ENCODE measurements at places on chromosomes 6 and 20.
A peak's percentile ranks its signal among the peaks of the same experiment; 100 is the strongest.

- DNase-seq = no peak
These were observed 52.6 kb upstream of the NAA20 start for GRCh38 chr20:19964289-19965265.

- DNase-seq = no peak
These were observed 196.3 kb downstream of the EPM2A start for GRCh38 chr6:145538989-145539388.

- peak; percentile 54 for DNase-seq
These were observed 17.6 kb upstream of the TM9SF4 start for GRCh38 chr20:32091888-32092346.

GRCh38 chr6:144730088-144730645 lies 445.0 kb downstream of the UTRN start:
- DNase-seq = no peak

- DNase-seq = no peak
These were observed 523 bp downstream of the CPXM1 start for GRCh38 chr20:2799688-2800520.

- DNase-seq = no peak
These were observed 76.2 kb upstream of the RPS6KA2 start for GRCh38 chr6:166703149-166703710.

GRCh38 chr6:15960740-15961634 lies 167.9 kb upstream of the MYLIP start:
- no peak for DNase-seq

DNA sequence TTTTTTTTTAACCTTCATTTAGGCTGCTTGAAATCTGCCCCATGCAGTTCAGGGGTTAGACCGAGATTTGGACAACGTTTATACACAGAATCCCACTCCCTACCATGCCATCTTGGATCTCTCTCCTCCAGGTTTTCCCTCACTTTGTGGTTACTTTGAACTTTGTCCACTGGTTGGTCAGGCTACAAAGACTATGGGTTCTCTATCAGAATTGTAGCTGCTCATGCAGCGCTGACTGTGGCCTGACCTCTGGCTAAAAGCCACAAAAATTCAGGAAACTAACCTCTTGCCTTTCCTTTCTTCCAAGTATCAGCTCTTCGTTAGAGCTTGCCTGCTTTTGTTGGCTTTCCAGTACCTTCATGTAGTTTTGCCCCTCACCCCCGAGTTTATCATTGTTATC lies 44.9 kb upstream of the KCNG1 start:
- no peak for DNase-seq

- no peak for DNase-seq
These were observed 431.5 kb downstream of the HACE1 start for GRCh38 chr6:104428184-104428583.

- no peak for DNase-seq
These were observed 41.8 kb downstream of the RBM38 start for GRCh38 chr20:57432862-57433491.

DNA sequence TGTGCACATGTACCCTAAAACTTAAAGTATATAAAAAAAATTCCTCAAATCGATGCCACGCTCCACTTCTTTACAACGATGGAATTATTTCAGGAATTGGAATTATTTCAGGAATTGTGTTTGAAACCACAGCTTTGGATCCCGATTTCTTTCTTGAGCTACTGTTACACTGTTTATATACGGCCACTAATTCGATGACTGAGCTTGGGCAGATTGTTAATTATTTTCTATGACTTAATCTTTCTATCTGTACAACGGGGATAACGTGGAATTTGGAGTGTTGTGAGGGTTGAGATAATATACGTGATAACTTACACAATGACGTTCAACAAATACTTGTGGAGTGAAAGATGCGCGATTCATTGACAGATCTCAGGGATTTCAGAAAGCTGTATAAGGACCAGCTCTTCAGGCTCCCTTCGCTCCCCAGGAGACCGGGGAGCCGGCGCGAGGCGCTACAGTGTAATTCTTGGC lies 171.3 kb downstream of the SLC16A10 start:
- no peak for DNase-seq

DNA sequence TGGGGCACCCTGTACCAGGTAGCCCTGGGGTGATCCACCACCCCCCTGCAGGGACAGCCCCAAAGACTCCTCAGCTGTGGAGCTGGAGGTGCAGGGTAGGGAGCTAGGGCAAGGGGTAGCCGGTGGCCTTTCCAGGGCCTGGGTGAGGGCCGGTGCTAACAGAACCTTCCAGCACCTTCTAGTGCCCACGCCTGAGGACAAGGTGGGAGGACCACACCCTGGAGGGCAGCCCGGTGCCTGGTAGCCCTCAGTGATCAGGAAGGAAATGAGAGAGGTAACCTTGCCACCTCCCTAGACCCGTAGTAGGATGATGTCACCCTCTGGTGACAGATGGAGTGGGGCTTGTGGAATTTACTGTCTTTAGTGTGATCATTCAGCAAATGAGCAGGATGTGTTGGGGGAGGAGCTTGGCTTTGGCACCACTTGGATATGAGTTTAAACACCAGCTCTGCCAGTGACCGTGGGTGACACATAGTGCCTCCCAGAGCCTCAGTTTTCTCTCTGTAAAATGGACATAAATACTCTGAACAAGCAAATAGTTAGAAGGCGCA lies 187.7 kb downstream of the NFATC2 start:
- DNase-seq = no peak

DNA sequence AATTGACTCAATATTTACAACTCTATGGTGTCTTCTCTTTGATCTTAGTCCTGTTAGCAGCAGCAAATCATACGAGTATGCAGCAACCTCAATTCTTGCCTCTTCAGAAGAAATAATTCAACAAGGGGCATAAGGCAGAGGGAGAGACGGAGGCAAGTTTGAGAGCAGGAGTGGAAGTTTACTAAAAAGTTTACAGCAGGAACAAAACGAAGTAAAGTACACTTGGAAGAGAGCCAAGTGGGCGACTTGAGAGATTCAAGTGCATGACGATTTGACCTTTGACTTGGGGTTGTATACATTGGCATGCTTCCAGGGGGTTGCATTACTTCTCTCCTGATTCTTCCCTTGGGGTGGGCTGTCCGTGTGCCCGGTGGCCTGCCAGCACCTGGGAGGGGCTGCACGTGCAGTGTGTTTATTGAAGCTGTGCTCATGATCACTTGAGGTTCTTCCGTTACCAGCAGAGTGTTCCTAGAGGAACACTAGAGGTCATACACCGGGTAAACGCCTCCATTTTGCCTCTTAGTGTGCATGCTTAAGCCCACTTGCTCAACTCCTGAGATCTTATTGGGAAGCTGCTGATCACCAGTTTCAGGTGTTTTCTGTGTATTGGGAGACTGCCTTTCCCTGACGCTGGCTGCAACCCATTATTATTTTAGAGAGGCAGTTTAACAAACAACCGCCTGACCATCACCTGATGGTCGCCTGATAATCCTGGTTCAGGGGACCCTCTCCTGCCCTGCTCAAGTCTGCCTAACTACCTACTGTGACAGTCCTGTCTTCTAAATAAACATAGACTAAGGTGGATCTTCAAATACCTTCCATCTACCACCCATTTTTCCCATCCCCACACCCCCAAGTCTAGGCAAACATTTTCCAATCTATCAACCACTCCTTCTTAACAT lies 172.4 kb upstream of the MYLIP start:
- no peak for DNase-seq

GRCh38 chr6:8137529-8137939 lies 35.2 kb upstream of the EEF1E1 start:
- no peak for DNase-seq

- peak; percentile 44 for DNase-seq
These were observed 2.3 kb downstream of the ARID1B start for GRCh38 chr6:156779206-156780094.

DNA sequence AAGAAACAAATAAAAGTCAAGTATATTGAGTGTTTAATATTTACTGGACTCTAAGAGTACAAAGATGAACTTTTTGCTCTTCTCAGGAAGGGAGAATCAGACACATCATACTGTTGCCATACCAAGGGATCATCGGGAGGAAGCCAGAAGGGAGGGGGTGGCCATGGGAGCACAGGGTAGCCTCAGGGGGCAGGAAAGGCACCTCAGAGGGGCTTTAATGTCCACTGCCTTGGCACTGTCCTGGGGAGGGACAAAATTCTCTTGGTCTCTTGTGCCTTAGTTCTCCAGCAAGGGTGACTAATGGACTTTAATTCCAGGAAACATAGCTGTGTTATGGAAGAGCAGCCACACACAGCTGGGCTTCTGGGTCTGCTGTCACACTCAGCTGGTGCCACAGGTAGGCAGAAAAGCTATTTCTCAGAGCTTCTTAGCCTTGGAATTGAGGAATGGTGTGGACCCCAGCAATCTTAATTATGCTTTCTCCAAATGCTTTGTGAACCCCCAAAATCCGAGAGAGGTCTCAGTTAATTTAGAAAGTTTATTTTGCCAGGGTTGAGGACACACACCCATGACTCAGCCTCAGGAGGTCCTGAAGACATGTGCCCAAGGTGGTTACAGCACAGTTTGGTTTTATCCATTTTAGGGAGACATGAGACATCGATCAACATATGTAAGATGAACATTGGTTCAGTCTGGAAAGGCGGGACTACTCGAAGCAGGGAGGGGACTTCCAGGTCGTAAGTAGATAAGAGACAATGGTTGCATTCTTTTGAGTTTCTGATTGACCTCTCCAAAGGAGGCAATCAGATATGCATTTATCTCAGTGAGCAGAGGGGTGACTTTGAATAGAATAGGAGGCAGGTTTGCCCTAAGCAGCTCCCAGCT lies 53.2 kb downstream of the MRAP2 start:
- DNase-seq = no peak

DNA sequence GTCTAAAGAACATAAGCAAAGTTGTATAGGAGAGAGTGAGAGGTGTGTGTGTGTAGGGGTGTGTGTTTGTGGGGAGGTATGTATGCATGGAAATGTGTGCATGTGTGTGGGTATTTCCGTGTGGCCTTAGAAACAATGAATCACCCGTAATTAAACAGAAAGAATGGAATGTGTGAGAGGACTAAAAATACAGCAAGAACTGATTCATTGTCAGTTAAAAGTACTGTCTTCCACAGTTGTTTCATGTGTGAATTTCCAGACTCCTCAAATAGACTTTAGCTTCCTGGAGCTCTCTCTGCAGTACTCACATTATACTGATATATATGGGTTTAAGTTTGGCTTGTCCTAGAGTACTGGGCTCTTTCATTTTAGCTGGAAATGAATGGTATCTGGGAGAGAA lies 145.7 kb downstream of the RIMS1 start:
- DNase-seq = no peak

- no peak for DNase-seq
These were observed 808 bp downstream of the SDC4 start for GRCh38 chr20:45347297-45347935.
